Left lobe of liver (tissue), 2 donors: ENCODE measurements at places on chromosomes 11 and 22. TPM values are rescaled to one million over a fixed set of nuclear protein-coding genes. Genes with fewer than 3 reads are reported as not detected.
A peak's percentile ranks its signal among the peaks of the same experiment; 100 is the strongest.

Gene CCDC73
- 0.40 TPM for total RNA-seq

Gene APOBEC3H
- total RNA-seq, result not detected

Gene DCDC1
- 2.6 TPM for total RNA-seq

Gene CDKN1C
- 8.4 TPM for total RNA-seq

Gene OR51B2
- total RNA-seq, result not detected

Gene CRACR2B
- 3.5 TPM for total RNA-seq

Gene OR4A16
- not detected for total RNA-seq

Gene SNX32
- not detected for total RNA-seq

Gene F2
- 1,408 TPM for total RNA-seq

Gene TUBA8
- total RNA-seq, result 2.3 TPM

Gene NXPE1
- not detected for total RNA-seq

Gene TBX10
- total RNA-seq, result 0.15 TPM

Gene DNAJB7
- not detected for total RNA-seq

Gene OR5D16
- total RNA-seq, result not detected

Gene APOBEC3A
- 0.98 TPM for total RNA-seq

Gene JAM3
- total RNA-seq, result 0.75 TPM

DNA sequence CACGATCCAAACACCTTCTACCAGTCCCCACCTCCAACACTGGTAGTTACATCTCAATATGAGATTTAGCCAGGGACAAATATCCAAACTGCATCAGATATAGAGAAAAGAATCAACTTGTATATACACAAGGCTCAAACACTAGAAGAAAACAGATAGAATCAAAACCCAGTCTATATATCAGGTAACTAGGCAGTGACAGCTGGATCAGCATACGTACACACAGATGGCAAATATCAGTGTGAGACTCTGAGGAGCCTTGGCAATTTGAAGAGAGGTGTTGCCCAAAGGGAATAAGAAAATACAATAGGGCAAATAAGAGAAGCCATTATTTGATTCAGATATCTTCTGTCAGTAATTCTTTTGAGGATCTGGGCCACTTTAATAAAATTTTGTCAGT, 951.3 kb upstream of the CHORDC1 start:
- no peak for DNase-seq

GRCh38 chr11:60973699-60974098, 2.2 kb downstream of the CD6 start:
- no peak for DNase-seq

DNA sequence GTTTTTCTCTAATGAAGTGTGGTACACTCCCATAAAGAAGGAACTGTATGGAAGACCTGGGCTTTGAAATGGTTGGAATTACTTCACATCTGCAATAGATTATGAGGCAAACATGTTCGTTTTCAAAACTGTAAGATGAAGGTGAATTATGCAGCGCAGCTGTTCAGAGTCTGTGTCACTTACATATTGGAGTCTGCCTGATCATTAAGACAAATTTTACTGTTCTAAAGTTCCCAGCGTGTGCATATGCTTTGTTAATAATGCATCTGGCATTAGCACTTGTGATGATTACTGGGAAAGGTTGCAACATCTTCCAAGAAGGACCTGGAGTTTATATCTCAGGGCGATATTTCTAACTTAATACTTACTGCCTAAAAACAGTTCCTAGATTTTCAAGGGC, 255.2 kb upstream of the ZC3H12C start:
- no peak for DNase-seq

- no peak for DNase-seq
Observed at GRCh38 chr11:105244160-105244825, 104.7 kb upstream of the CARD18 start.

- DNase-seq, result no peak
Observed at GRCh38 chr11:59284773-59285129, 72.0 kb upstream of the MPEG1 start.

DNA sequence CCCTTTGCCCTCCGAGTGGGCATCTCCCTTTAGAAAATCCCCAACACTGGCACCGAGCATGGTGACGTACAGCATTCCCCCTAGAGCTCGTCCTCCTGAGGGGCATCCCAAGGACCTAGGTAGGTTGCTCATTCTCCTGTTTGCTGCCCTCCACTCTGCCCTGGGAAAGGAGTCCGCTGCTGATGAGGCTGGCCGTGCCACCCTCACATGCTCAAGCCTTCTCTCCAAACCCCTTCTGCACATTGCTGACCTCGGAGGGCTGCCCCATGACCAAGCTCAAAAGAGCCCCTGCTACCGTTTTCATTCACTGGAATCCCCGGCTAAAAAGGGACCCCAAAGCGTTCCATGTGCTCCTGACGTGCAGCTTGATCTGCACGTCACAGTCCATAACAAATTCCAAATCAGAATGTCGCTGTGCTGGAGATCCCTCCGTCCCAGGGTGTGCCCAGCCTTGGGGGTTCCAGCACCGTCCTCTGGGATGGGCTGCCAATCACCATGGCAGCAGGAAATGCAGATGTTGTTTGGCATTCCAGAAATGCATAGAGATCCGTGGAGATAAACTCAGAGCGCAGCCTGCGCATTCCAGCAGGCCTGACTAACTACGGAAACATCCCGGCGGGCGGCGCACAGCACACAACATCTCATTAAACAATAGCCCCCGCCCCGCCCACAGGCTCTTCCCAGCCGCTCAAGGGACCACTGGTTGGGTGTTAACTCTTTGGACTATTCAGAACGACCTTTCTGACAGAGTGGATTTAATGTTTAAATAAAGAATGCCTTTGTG, 26.3 kb upstream of the GNB1L start:
- DNase-seq, result peak; percentile 42

DNA sequence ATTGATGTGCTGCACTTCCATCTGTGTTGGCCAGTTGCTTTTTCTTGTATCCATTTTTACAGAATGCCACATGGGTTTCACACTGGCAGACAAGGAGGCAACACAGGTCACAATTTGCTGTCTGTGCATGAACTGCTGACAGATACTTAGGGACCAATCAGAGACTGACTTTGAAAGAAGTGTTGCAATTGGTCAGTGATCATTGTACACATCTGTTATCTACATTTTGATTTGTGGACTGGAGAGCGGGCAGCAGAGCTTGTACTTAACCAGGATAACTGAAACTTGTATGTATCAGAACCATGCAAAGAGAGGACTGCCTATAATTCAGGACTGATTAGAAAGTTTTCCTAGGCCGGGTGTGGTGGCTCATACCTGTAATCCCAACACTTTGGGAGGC, 21.8 kb downstream of the PRR5 start:
- no peak for DNase-seq

DNA sequence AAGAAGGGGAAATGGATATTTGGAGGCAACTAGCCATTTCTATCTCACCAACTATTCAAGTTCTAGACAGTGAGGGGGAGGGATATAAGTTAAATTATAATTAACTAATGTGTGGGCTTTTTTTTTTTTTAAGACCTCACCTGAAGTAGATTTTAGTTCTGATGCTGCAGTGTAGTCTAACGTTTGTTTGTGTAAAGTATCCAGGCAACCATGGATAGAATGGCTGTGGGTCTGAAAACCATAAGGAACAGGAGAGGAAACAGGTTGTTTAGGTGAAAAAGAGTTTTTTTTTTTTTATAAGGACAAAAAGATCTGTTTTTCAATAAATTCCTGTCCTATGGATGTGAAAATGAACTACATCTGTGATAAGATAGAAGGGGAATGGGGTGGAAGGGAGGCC, 262.4 kb upstream of the PLET1 start:
- no peak for DNase-seq

DNA sequence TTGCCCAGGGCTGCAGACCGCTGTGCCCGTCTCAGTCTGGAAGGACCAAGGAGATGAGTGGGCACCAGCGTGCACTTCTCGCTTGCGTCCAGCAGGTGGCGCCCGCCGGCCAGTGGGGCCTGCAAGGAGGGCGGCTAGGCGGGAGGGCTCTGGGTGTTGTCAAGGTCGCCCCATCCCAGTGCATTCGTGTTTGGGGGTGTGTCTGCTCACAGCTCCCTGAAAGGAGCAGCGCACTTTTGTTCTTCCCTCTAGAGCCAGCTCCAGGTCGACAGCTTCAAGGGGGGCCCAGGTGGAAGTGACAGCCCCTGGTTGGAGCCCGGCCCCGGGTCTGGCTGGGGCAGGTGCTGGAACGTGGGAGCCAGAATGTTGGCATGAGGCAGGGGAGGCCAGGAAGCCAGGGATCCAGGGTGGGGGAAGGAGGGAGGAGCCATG, 23.4 kb upstream of the MPPED1 start:
- DNase-seq, result peak; percentile 84

DNA sequence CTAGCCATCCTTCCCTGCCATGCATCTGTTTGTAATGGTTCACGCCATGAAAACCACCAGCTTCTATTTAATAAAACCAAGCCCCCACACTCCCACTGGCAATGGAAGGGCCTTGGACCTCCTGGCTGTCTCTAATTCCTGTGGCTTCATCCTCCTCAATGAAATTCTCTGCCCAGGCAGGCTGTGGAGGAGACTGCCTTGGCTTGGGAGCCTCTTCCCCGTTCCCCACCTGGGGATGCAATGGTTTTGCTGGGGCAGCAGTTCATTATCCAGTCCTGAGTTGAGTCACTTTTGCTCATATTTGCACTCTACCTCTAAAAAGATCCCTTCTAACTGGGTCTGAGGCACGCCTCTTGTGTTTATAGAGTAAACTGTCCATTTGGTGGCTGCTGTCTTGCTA, 515.8 kb downstream of the NTM start:
- DNase-seq, result no peak

DNA sequence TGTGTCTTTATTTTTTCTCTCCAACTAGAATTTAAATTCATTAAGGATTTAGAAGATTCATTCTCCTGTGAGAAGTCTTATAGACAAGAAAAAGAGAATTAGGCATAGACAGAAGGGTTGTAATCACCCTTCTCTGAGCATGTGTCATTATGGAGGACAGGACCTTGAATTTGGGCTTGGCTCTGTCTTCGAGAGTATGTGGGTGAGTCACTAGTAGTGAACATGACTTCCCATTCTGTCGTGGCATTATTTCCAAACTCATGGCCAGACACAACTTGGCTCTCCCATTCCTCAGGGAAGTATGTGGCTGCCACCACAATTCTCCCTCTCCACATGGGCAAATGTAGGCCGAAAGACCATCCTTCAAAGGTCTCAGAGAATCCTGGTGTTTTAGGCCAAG, 14.3 kb upstream of the ANKK1 start:
- no peak for DNase-seq

DNA sequence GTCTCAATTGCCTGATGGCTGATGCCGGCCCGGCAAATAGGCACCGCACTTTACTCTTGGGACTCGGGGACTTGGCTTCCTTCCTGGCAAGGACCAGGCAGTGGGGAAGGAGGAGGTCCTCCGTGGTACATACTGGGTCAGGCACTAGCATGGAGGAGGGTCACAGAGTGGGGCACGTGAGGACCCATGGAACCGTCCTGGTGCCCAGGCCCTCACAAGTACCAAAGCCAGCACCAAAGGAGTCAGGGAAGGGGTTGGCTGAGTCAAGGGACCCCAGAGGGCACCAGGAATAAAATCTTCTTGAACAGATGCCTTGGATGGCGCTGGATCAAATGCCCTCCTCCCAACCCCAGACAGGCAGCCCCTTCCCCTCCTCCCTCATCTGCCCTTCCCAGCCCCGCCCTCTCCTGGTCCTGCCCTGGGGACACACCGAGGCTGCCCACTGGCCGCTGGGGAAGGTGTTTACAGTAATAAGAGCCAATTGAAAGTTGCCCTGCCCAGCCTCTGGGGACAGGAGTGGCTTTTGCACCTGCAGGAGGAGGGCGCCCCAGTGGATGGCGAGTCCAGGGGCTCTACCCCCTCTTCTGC, 5.6 kb upstream of the CARNS1 start:
- DNase-seq, result no peak

GRCh38 chr22:38450234-38450797, 4.7 kb downstream of the KCNJ4 start:
- DNase-seq, result no peak

DNA sequence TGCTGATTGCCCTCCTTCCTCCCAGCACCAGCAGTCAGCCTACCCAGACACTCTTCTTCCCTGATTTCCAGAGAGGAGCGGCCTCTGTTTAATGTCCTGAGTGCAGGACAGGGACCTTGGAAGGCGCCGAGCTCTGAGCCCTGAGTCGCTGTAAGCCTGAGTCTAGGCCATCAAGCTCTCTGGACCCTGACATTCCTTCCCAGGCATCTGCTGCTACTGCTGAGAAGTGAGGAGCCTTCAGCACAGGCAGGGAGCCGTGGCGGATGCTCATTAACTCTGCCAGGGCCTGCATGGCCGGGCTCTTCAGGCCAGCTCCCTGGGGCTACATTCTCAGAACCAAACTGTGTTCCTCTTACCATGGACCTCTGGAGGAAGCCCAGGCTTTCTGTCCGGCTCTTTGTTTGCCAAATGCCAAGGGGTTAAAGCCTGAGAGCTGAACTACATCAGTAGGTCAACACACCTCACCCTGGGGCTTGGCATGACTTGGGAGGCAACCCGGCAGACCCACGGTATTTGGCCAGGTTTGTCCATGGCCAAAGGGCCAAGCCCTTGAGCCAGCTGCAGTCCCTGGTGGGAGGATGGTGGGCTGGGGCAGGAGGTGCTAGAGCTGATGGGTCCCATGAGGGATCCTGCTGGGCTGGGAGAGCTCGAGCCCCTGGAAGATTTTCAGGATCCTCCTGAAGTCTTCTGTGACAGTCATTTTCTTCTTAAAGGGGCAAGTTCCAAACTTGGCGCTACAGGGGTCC, 721.4 kb downstream of the BRD1 start:
- DNase-seq, result no peak

- peak; percentile 46 for DNase-seq
Observed at GRCh38 chr11:120183701-120184141, 27.1 kb upstream of the OAF start.

DNA sequence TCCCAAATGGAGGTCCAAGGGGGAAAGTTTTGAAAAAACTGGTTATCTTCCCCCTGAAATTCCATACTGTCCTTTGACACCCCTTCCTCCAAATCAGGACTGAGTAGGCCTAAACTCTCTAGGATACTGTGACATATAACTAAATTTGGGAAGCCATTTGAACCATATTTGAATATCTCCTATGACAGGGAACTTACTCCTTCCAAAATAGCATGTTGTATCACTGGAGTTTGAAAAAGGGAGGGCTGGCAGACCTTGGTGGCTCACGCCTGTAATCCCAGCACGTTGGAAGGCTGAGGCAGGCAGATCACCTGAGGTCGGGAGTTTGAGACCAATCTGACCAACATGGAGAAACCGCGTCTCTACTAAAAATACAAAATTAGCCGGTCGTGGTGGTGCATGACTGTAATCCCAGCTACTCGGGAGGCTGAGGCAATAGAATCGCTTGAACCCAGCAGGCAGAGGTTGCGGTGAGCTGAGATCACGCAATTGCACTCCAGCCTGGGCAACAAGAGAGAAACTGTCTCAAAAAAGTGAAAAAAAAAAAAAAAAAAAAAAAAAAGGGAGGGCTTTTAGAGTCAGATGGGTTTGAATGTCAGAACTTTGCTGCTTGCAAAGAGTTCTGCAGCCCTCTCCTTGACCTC, 42.4 kb downstream of the PIK3C2A start:
- no peak for DNase-seq
